DMS53 (cell line): ENCODE measurements at places on chromosomes 5 and 9.

DNA sequence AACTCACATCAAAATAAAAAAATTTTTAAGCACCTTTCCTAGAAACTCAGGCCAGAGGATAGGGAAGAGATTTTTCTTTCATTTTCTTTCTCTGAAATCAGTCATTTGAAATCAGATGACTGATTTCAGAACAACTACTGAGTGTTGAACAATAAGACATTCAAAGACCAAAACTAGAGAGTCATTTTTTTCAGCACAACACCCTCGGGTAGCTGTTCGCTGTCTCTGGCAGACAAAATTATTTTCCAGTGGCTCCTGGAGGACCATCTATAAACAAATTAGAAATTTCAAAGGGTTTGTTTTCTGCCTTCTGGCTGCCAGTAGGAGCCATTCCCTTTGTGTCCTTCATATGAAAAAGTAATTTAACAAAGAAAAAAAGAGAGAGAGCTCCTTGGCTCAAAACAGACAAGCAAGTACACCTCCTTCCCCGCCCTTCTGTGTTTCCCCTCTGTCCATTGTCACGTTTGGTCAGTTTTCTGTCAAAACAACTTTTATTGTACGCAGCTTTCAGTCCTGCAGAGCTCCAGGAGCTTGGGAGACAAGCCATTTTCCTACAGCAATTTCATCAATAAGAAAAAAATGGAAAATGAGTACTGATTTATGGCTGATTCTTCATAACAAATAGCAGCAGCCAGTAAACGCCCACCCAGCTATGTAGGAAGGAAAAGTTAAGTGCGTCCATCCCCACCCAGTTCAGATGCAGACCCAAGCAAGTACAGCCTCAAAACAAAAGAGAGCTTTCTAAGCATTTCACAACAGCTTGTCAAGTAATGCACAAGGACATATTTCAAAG is 405.2 kb downstream of the ZNF608 start:
- no peak for DNase-seq

- peak; percentile 68 for DNase-seq
Observed at GRCh38 chr5:66143473-66144073, 527 bp upstream of the SREK1 start.

DNA sequence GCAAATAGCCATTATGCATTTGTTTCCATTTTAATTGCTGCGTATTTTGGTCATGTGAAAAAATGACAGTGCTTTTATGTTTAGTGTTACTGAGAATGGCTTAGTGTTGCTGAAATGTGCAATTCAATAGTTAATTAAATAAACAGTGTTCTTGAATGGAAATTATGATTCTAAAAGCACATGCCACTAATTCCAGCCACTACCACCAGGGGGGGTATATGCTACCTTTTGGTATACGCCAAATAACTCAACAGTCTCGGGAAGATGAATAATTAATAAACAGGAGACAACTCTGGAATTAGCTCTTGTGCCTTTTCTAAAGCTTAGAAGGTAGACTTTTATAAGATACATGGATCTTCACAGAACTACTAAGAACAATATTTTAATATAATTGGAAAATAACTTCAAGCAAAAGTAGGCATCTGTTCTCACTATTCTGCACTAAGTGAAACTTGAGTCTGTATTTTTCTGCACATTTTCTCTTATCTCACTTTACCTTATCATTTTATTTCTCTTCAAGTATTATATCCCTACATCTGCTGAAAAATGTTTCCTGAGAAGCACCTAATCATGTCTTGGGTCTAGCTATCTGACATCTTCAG is 83.5 kb upstream of the MINAR2 start:
- DNase-seq = peak; percentile 76

- DNase-seq = no peak
Observed at GRCh38 chr9:129094387-129095169, 13.7 kb downstream of the DOLPP1 start.

DNA sequence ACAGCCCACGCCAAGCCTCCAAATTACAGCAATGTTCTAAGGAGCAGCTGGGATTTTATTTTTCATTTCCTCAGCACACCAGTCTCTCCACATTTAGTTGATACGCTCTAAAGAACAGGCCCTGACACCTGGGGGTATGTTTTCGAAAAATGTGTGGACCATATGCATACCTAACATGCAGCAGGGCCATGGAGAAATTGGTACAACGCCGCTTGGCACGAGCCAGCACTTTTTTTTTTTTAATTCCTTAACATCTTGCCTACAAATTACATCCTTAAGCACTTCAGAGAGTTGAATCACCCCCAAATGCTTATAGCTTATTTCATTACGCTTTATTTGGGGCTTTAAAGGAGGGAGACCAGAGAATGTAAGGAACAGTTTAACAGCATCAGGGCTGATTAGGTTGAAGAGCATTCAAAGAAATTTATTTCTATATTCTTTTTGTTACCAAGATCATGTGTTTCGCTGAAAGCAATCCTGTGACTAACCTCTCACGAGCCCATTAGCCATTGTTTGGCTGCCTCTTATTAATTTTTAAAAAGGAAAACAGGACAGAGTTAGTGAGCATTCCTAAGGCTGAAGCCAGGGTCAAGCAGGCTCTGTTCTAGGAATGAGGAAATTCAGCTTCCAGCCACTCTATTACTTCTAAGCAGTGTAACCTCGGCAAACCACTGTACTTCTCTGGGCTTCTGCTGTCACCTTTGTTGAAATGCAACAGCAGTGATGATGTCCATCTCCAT is 173.8 kb downstream of the ACTL7B start:
- DNase-seq = no peak

DNA sequence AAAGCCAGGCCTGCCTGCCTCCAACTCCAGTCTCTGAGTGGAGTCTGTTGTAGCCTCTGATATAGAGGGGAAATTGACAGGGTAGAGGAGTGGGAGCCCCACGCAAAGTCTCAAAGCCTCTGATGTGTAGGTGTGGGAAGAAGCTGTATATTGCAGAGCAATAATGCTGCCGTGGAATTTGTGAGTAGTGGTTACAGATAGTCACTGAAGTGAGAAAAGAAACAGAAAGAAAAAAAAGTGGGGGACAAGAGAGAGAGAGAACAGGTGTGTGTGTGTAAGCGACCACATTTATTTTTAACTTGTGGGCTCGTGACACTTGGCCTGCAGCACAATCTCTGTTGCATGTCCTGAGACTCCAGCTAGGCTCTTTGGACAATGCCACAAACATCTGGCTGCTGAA is 227.8 kb downstream of the NSG2 start:
- no peak for DNase-seq
